Fibroblast of skin of left quadriceps (primary cell): ENCODE measurements at places on chromosomes 11 and 22.

DNA sequence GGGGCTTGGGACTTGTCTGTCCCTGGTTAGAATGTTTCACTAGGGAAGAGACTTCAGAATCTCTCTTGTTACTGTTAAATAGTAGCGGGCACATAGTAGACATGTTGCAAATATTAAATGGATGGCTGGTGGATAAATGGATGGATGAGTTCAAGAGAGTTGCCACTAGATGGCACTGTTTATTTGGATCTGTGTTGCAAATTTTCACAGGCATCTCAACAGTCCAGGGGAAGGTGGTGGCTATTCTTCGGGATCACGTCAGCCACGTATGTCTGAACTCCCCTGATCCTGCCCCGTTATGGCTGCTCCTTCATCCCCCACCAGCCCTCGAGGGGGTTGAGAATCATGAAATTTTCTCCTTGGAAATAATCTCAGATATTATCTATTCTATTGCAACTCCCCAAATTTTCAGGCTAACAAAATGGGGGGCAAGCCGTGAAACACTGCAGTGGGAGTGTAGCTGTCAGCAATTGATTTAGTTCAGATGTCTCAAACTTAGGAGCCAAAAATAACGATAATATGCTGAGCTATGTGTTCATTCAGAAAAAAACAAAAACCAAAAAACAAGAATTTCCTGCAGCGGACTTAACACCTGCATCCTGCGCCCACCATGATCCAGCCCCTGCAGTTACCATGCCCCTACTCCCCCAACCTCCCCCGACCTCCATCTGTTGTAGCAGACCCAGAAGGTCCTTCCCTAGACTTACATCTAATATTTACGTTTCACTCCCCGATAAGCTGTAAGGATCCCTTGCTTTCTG lies 29.1 kb upstream of the BIRC3 start:
- DNase-seq = peak; percentile 54

DNA sequence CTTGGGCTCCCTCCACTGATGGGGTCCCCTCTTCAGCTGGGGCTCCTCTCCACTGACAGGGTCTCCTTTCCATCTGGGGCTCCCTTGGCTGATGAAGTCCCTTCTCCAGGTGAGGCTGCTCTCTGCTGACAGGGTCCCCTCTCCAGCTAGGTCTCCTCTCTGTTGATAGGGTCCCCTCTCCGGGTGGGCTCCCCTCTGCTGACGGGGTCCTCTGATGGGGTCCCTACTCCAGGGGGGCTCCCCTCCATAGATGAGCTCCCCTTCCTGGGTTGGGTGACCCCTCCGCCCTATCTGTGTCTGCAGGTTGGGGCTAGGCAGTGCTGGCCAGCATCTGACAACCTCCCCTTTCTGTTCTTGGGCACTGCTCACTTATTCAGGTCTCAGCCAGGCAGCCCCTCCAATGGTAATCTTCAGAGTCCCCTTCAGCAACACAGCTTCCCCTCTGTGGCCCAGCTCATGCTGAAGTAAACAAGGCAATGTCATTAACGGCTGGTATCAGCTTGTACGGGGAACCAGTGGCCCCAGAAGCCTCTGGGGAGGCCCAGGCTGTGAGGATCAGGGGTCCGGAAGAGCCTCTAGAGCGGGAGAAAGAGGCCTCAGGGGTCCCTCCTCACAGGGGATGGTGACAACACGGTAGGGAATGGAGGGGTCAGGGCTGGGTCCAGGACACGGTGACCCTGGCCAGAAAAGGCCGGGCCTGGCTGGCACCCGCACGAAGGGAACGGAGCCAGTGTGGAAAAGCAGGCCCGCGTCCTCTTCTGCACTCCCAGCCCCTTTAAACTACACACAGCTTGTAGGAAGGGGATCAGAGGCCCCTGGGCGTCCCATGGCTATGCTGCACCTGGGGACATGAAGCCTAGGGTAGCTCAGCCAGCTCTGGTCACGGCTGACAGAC lies 9.6 kb upstream of the CD81 start:
- no peak for DNase-seq

DNA sequence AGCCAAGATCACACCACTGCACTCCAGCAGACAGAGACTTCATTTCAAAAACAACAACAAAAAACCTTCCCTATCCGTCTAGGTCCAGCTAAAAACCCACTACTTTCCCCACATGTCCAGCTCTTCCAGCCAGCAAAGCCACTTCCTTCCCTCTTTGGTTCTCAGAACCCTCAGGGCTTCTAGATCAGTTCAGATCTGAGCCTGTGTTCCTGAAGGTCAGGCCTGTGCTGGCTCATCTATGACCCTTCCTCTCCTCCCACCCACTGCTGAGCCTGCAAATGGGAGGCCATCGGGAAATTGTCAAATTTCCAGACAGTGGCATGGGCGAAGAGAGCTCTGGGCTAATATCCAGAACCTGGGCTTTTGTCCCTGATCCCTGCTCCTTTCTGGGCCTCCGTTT lies 37.8 kb downstream of the SLCO2B1 start:
- no peak for DNase-seq

DNA sequence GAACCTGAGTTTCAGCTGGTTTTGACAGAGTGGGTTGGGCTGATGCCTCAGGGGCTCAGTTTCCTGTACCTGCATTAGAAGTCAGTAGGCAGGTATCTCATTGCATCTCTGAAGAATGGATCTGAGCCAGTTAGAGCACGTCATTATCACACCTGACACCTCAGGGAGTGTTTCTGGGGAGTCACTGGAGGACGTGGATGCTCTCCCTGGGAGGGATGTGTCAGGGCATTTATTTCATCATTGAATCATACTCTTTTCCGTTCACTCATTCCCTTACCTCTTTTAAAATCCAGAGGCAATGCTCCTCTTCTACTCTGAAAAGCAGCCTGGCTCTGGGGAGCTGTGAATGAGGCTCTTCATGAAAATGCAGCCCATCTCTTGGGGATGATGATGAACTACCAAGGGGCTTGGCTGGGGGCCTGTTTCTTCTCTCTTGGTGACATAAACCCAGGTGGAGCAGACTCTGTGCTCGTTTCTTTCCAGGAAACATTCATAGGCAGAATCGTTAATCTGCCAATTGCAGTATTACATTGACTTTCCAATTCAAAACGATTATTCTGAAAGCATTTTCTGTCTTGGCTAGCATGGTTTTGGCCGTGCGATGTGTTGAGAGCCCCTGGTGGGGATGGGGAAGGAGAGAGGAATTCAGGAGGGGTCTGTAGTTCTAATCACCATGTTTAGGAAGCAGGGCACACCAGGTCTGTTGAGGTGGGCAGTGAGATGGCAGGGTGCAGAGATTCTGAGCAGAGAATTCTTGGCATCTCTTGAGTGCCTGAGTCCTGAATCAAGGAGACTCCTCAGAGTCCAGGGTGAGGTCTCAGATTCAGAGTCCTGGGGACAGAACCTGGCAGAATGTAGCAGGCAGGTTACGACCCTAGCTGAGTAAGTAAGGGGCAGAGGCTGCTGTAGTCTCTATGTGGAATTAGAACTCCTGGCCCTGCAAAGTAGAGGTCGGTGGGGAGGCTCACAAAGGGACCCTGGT lies 12.6 kb downstream of the PARVA start:
- DNase-seq = no peak

DNA sequence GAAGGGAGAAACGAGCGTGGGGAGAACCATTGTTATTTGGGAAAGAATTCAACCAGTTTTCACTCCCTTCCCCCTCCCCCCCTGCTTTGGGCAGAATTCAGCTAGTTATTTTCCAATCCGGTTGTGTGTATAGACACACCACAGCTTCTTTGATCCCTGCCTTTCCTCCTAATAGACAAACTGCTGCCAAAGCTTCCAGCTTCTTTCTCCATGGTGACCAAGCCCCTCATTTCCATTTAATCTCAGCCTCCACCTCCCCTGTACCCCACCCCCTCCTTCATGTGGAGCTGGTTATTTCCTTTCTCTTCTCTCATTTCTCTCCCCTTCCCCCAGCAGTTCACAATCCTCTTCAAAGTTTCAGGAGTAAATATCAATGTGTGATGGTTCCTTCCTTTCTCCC lies 24.8 kb upstream of the PKNOX2 start:
- no peak for DNase-seq

- DNase-seq = no peak
These were observed 57.5 kb downstream of the BCR start for GRCh38 chr22:23237841-23238240.

- DNase-seq = no peak
These were observed 173.4 kb downstream of the NCAM1 start for GRCh38 chr11:113134626-113135025.

DNA sequence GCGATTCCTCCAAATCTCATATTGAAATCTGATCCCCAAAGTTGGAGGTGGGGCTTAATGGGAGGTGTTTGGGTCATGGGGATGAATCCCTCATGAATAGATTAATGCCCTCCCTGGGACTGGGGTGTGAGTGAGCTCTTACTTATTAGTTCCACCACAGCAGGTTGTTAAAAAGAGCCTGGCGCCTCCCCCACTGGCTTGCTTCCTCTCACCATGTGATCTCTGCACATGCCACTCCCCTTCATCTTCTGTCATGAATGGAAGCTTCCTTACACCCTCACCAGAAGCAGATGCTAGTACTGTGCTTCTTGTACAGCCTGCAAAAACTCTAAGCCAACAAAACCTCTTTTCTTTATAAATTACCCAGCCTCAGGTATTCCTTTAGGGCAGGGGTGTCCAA lies 8.8 kb downstream of the RRAS2 start:
- no peak for DNase-seq

GRCh38 chr11:104619751-104620150 lies 278.5 kb downstream of the CASP12 start:
- DNase-seq = no peak

DNA sequence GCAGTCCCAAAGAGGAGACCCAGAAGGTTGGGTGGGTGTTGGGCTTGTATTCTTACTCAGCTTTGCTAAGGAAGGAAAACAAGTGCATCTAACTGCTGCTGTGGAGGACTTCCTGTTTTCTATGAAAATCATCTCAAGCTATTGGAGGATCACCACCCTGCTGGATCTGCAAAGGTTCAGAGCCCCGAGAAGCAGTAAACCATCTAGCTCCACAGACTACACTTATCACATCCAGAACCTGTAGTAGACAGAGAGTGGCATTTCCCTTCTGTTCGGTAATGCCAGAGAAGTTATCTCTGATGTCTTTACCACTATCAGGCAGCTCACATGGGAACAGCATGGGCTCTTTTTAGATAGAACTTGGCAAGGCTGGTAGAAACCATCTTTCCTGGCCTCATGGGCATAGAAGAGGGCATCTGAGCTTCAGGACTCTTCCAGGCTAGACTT lies 21.7 kb downstream of the KCNJ1 start:
- DNase-seq = no peak

GRCh38 chr11:2151500-2152257 lies 9.3 kb downstream of the INS start:
- no peak for DNase-seq

DNA sequence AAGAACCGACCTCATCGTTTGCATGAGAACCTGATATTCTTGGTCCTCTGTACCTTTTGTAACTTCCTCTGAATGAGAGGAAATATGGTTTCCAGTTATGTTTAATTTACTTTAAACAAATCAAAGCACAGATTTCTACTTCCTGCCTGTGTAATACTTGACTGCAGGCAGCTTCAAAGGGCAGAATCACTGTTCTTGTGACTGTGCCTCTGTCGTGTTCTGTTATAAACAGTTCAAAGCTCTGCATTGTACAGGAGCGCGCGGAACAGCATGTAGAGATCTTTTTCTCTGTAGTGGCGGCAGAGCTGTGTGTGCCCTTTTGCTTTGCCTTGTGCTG lies 73.2 kb upstream of the CLDN5 start:
- DNase-seq = no peak

DNA sequence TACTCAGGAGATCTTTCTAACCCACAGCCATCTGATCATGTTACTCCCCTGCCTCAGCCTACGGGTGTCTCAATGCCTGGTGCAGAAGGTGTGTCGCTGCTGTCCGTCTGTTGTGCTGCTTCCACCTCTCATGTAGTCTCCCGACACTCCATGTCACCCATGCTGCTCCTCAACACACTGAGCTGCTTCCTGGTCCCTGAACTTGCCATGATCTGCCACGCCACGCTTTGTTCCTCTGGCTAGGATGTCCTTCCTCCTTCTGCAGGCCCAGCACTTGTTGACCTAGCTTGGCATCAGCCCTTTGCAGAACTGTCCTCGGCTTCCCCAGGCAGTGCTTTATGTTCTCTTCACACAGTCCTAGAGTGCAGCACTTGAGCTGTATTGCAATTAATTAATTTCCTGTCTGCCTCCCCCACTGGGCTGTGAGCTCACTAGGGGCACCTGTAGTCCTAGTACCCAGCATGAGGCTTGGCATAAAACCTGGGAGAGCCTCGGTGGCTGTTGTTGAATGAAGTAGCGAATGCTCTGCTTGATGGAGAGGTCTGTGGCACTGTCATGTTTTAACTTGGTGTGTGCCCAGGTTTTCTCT lies 9.5 kb downstream of the GTPBP1 start:
- no peak for DNase-seq

DNA sequence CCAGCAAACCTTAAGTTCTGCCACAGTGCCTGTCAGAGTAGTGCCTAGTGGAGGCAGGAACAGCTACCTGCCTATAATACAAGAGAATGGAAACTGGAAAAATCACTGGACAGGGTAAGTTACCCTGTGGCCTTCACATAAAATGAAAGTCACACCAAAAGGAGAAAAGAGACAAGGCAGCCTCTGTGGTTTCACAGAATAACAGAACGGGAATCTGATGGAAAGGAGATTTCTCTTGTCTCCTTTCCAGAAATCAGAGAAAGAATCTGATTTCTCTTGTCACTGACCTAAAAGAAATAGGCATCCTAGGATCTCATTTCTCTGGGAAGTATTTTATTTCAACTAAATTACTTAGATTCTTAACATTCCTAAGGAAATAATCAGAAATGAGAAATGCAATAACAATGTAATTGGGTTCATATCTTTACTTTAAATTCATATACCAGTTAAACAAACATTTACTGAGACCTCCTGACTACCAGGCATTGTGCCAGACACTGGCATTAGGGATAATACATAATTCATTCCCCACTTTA lies 41.6 kb downstream of the PRCP start:
- DNase-seq = peak; percentile 67

DNA sequence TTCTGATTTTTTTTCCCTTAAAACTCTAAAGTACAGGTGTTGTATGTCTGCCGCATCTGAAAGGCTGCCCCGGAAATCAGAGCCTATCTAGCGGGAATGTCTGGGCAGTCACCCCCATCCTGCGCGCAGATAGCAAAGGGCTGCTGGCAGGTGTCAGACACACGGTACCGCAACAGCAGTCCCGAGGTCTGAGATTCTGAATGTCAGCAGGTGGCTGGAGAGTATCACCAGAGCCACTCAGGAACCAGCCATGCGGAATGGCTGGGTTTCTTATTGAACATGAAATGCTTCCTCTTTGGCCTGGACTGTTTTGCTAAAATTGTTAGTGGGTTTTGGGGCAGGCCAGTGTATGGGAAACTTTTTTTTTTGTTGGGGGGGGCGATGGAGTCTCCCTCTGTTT lies 53.3 kb downstream of the CERK start:
- DNase-seq = no peak
